ENCODE measurements at places on chromosomes 6 and 20.

DNA sequence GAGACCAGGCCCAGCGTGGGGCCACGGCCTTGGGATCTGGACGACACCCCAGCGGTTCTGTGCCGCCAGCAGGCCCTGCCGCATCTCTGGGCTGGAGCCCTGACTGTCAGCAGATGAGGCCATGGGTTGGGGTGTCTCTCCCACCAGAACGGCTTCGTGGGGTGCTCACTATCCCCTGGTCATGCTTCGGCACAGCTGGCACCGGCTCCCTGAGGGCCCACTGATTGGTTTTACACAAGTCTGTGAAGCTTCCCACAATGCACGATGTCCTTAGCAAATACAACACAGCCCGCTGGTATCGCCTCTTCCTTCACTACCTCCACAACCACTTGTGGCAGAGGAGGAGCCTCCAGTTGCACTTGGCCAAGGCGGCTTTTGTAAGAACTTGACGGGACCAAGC, 94.3 kb downstream of the THBS2 start:
- DNase-seq, result no peak

- no peak for DNase-seq
Observed at GRCh38 chr6:52718550-52718949, 44.7 kb downstream of the GSTA2 start.

DNA sequence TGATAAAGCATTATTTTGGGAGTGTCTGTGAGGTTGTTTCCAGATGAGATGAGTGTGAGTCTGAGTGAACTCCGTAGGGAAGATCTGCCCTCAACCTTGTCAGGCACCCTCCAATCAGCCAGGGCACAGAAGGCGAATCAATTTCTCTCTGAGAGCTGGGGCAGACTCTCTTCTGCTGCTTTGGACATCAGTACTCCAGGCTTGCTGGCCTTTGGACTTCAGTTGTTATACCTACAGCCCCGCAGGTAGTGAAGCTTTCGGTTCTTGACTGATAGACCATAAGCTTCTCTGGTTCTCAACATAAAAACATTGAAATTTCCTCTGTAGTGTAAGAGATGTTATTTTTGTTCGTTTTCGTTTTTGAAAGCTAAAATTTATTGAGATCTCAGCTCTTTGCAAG, 71.4 kb downstream of the MAFB start:
- DNase-seq, result no peak

GRCh38 chr6:11747021-11747420, 31.6 kb downstream of the ADTRP start:
- DNase-seq, result no peak

GRCh38 chr20:1225263-1225782, 521 bp upstream of the RAD21L1 start:
- no peak for DNase-seq

DNA sequence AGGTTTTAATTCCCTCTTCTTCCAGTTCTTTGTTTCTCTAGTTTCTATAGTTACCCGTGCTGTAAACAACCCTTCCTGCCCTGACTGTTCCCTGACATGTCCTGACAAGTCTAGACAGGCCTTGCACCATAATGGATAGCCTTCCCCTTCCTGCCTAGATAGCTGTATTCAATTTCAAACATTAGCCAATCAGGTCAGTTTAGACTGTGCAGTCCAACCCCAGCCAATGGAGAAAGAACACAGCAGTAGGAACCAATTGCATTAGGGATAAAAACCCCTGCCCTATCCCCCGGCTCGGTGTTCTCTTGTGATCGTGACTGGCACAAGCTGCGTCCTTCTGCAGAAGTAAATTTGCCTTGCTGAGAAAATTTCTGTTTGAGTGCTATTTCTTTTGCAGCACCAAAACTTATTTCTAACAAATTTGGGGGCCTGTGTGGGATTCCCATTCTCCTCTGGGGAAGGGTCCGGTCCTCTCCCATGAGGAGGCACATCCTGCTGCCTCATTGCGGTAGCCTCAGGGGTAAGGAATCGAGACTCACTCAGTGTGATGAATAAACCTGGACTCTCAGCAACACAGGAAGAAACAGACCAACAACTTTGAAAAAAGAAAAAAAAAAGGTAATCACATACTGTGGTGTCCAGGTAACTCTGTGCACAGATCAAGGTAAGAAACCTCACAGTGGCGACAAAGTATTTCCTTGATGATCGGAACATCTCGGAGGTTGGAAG, 248.7 kb upstream of the ECI2 start:
- DNase-seq, result no peak

DNA sequence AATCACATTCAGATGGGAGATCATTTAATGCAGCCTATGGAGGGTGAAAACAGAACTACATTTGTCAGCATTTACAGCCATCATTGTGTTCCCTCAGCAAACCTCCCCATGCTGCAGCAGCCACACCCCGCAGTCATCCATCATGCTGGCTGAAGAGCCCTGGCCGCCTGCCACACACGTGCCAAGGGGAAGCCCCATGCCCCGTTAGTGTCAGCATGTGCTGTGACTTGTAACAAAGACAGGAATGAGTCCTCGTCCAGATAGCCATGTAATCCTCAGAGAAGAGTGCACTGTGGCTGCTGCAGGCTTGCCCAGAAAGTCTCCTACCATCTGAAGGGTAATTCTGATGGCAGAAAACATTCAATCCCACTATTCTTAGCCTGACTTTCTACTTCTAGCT, 1097.8 kb downstream of the KIF16B start:
- DNase-seq, result peak; percentile 84

GRCh38 chr6:63140692-63141318, 70.5 kb upstream of the FKBP1C start:
- DNase-seq, result no peak

DNA sequence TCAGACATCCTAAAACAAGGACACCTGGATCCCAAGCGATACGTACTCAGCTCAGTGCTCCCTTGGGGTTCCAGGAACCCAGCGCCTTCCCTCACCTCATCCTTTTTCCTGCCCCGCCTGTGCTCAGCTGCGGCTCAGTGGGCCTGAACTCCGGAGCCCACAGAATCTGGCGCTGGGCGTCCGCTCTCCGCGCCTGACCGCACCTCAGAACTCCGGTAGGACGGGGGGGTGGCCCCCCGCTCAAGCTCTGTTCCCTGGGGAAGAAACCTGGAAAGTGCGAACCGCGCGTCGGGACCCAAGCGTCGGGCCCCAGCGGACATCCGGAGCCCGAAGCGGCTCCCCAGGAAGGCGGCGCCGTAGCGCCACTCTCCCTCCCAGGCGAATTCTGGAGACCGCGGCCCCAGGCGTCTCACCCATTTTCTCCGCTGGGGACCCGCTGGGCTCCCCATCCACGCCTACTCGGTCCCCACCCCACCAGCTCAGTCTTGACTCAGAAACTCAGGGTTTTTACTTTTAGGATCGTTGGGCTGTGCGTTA, 336 bp upstream of the LY6G5C start:
- DNase-seq, result peak; percentile 32

GRCh38 chr6:82739303-82739702, 326.3 kb downstream of the UBE3D start:
- DNase-seq, result no peak

- DNase-seq, result no peak
Observed at GRCh38 chr6:53112871-53113270, 35.8 kb downstream of the GCM1 start.

- DNase-seq, result no peak
Observed at GRCh38 chr20:61736751-61737310, 328.9 kb downstream of the TAF4 start.

- no peak for DNase-seq
Observed at GRCh38 chr20:35121186-35121585, 25.9 kb downstream of the EDEM2 start.

DNA sequence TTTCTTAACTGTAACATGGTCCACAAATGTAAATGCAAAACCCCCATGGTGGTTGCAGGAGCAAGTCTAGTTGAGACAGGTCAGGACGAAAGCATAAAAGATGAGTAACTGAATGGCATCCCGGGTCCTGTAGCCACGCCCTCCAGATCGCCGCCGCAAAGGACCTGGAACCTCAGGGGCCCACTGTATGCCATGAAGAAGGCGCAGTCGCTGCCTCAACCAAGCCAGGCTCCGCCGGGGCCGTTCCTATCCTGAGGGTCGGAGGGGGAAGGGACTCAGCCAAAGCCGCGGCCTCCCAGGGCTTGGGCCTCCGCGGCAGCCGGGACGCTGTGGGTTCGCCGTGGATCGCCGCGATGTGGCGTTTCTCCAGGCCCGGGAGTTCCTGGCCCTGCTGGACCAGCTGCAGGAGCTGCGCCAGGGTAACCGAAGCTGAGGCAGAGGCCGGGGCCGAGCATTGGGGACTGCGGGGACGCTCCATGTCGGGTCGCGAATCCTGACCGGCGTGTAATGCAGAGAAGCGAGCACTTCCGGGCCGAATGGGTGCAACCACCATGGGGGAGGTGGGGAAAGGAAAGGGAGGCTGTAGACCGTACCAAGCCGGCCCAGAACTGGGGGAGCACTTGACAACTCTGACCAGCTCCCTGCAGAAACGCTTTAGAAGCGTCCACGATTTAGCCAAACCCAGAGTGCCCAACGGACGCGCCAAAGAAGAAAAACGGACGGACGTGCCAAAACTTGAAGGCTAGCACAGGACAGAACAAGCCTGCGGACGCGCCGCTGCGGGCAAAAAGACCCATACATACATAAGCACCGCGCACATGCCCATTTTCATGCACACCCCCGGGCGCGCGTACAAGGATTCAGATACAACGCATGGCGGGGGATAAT, 11.1 kb downstream of the RPL7L1 start:
- DNase-seq, result peak; percentile 98

DNA sequence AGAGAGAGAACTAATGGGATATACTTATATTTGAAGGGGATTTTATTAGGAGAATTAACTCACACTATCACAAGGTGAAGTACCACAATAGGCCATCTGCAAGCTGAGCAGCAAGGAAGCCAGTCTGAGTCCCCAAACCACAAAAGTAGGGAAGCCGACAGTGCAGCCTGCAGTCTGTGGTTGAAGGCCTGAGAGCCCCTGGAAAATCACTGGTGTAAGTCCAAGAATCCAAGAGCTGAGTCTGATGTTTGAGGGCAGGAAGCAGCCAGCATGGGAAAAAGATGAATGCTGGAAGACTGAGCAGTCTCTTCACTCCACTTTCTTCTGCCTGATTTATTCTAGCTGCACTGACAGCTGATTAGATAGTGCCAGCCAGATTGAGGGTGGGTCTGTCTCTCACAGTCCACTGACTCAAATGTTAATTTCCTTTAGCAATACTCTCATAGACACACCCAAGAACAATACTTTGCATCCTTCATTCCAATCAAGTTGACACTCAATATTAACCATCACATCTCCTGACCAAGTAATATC, 823.9 kb downstream of the PHF3 start:
- DNase-seq, result no peak

- no peak for DNase-seq
Observed at GRCh38 chr20:58911970-58912369, 59.5 kb downstream of the GNAS start.

- no peak for DNase-seq
Observed at GRCh38 chr6:54094293-54094692, 16.9 kb upstream of the MLIP start.

DNA sequence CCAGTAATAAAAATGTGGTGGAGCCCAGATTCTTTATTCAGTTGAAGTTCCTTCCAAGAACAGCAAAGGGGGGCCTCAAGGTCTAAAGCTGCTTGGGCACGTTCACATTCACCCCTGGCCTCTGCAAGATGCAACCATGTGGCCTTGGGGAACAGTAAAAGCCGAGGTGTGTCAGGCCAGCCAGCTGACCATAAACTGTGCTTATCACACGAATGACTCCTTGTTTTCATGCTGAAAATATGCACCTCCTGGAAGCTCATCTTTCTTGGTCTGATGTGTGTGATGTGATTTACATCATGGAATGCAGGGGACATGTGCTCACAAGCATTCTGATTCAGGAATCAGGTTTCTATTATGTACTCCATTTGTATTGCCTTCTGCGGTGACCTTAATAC, 211.6 kb upstream of the MARCKS start:
- DNase-seq, result no peak

GRCh38 chr6:166707045-166707444, 80.0 kb upstream of the RPS6KA2 start:
- DNase-seq, result peak; percentile 61

- no peak for DNase-seq
Observed at GRCh38 chr6:79180052-79180451, 54.4 kb downstream of the HMGN3 start.

DNA sequence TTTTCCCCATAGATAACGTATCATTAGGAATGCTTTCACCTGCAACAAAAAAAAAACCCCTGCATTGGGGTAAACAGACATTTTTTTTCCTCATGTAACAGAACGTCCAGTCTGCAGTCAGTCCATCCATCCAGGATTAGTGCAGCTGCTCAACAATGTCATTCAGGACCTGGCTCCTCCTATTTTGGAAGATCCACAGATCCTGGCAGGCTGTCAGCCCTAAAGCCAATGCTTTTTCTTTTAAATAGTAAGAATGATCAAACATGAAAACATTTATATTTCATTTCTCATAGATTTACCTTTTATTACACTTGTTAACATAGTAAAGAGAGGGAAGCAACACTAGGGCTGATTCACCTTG, 116.5 kb upstream of the CCDC28A start:
- DNase-seq, result no peak

DNA sequence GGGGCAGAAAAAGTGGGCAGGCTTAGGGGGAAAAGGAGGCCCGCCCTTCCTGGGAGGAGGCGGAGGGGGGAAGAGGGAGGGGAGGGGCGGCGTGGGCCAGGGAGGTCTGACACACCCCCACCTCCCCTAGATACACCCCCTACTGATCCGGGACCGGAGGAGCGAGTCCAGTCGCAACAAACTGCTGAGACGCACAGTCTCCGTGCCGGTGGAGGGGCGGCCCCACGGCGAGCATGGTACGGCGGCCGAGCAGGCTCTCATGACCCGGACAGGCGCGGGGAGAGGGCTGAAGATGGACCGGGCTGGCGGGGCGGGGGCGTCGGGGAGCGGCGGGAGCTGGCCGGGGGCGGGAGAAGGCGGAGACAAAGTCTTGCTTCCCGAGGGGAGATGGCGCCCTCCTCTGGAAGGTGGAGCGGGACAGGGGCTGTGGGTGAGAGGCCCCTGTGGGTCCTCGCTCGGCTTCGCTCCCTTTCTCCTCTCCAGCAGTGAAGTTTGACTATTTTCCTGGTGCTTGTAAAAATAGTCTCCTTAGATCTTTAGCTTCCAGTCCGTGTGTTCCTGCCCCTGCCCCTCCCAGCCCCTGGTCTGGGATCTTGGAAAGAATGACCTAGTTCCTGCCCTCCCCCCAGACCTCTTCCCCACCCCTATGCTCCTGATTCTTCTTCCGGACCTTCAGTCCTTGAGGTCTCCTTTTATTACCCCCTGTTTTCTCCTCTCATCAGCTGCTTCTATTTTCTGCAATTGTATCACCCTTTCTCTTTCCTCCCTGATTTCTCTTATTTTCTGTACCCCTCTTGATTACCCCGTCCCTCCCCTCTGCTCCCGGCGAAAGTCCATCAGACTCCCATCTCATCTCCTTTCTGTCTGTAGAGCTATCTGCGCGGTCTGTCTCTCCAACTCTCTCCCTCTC, 6.1 kb downstream of the SYNGAP1 start:
- peak; percentile 69 for DNase-seq

- no peak for DNase-seq
Observed at GRCh38 chr6:119323478-119323877, 26.1 kb downstream of the MAN1A1 start.

Data from SHP77 (cell line).